ENCODE measurements at places on chromosomes 12 and 14.

DNA sequence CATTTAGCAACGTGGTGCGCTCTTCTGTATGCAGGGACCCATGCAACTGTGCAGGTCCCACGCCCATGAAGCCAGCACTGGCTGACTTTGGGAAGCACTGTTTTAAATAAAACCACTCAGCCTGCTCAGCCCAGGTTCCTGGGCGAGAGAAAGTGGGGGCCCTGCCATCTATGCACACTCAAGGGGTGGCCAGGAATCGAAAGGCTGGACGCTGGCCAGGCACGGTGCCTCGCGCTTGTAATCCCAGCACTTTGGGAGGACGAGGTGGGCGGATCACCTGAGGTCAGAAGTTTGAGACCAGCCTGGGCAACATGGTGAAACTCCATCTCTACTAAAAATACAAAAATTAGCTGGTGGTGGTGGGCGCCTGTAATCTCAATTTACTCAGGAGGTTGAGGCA is 179.9 kb upstream of the TBX3 start:
- DNase-seq: no peak

DNA sequence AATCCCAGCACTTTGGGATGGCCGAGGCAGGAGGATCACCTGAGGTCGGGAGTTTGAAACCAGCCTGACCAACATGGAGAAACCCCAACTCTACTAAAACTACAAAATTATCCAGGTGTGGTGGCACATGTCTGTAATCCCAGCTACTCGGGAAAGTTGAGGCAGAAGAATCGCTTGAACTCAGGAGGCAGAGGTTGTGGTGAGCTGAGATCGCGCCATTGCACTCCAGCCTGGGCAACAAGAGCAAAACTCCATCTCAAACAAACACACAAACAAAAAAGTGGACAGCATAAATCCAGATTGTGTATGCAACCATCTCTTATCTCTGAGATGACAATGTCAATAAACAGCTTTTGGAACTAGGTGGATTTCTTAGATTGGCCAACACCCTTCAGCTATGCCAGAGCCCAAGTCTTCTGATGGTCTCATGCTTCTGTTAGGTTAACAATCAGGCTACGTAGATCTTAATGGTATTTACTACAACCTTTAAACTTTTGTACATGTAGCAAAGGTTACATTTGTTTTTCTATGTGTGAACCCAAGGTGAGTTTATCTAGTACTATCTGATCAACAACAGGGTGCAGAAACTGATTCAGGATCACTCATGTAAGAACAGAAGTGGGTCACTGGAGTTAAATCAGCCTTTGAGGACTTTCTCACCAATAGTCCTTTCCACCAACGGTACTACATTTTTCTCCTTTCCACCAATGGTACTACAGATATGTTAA is 73.7 kb downstream of the DUSP16 start:
- no peak for DNase-seq

GRCh38 chr12:38809832-38810231 is 95.6 kb downstream of the CPNE8 start:
- no peak for DNase-seq

GRCh38 chr12:92445253-92446082 is 257.3 kb upstream of the PLEKHG7 start:
- no peak for DNase-seq

- DNase-seq: no peak
Observed at GRCh38 chr12:26239852-26240815, 44.8 kb downstream of the SSPN start.

- DNase-seq: no peak
Observed at GRCh38 chr12:1448336-1448735, 146.0 kb downstream of the FBXL14 start.

DNA sequence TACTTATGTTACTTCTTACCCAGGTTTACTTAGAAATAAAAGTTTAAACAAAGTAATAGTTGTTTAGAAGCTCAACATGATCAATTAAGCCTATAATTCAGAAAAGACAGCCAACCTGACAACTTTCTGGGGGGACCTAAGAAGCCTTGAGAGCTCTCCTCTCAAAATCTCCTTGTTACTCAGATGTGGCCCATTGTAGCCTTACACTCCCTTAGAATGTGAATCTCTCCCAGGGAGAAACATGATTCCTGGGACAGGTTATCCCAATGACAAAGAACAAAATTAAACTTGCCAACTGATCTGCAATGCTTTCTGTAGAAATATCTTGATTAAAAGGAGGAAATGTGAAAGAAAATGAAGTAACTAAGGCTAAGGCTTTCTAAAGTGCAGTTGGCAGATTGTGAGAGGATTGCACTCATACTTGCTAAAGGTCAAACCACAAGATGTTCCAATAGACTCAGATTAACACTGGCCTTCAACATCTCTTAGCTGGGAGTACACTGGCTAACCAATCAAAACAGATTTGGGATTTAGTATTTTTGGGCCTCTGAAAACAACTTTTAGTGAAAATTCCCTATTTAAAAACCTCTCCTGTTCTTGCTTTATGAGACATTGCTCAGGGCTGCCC is 72.3 kb upstream of the TMX1 start:
- DNase-seq: no peak

GRCh38 chr12:124344022-124344421 is 49.1 kb downstream of the RFLNA start:
- no peak for DNase-seq

DNA sequence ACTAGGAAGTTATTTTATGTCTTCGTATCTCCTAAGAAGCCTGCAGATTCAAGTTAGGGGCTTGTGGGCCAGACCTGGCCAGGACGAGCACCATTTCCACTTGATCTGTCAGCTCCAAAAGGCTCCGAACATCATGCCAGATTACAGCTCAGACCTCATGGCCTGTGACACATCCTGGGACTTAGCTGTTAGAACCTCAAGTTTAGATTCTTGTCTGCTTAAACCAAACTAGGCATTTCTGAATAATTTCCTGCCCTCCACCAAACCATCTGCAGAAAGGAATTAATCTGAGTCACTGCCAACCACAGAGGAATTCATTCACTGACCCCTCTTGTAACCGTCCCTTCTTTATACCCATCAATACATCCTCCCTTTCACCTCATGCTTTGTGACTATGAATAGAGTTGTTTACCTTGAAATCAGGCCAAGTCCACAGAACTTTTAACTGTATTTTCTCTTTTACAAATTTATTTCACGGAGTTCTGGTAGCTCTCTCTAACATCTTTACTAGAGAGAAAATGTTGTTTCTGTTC is 120.3 kb downstream of the FBXL14 start:
- DNase-seq: no peak
